ENCODE measurements at places on chromosomes 13 and 19.

GRCh38 chr19:3245050-3245449 is 20.6 kb downstream of the CELF5 start:
- no peak for DNase-seq

GRCh38 chr19:48552406-48553322 is 692 bp downstream of the SULT2B1 start:
- DNase-seq: no peak

DNA sequence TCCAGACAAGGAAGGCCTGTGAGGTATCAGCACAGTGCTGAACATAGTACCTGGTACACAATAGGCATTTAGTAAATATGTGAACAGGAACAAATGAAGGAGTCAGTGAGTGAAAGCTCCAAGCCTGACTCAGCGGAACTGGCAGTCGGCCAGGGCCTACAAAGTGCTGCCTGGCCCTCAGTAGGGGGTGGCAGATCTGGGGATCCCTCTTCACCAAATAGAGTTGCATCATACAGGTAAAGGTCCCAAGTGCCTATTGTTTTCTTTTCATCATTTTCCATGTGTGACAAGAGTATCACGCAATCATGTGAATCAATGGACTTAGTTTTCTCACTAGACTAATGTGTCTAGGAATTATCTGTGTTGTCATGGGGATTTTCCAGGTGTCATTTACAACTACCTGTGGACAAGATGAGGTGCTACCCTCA is 9.2 kb downstream of the CYP2B6 start:
- DNase-seq: no peak

- no peak for DNase-seq
Observed at GRCh38 chr13:60491531-60491930, 94.5 kb downstream of the TDRD3 start.

All from T-helper 9 cell (primary cell).